Thoracic aorta (tissue), 2 donors: ENCODE measurements at places on chromosomes 11 and 22.

DNA sequence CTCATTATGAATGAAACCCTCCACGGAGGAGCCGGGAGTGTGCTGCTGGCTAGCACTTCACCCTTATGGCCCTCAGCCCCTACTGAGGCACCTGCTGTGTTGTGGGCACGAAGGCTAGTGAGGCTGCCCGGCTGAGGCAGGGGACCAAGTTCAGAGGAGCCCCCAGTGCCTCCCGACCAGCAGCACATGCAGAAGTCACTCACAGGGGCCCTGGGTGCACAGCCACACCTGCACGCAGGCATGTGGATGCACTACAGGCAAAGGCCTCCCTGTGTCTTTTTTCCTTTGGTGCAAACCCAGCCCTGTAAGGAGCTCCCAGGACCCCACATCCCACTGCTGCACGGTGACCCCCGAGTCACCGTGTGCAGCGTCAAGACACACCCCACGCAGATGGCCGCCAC is 261.5 kb downstream of the BRD1 start:
- DNase-seq = no peak

GRCh38 chr22:43275545-43276317 is 67.4 kb downstream of the SCUBE1 start:
- no peak for DNase-seq

- DNase-seq = no peak
These were observed 19.2 kb downstream of the EMID1 start for GRCh38 chr22:29224859-29225410.

- DNase-seq = no peak
These were observed 122.7 kb upstream of the SESN3 start for GRCh38 chr11:95353706-95354105.

DNA sequence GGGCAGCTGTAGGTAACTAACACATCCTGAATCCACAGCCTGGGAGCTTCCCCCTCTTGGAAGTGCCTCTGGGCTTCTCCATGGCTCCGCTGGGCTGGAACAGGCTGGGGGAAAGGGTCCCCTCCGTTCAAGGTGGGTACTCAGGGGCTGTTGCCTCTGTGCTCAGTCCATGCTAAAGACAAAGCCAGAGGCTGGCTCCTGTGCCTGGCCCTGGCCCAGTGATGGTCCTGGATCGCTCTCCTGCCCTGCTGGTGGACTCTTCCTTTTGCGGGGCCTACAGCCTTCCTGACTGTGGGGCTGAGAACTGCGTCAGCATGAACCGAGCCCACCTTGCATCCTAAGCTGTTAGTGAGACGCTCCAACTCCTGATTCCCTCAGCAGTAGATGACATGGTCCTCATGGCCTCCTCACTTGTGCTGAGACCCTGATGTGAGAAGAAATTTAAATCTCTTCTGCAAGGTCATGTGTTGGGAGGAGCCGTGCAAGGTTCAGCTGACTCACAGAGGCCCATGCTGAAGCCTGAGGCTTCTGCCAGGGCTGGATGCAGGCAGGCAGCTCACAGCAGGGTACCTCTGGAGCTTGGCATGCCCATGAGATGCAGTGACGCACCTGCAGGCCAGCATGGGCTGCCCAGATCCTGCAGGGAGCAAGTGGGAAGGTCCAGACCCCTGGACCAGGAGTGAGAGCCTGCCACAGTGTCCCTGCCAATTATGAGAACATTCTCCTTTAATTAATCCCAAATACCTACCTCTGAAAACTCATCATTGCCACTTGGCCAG is 1285.5 kb downstream of the TBC1D22A start:
- DNase-seq = no peak

DNA sequence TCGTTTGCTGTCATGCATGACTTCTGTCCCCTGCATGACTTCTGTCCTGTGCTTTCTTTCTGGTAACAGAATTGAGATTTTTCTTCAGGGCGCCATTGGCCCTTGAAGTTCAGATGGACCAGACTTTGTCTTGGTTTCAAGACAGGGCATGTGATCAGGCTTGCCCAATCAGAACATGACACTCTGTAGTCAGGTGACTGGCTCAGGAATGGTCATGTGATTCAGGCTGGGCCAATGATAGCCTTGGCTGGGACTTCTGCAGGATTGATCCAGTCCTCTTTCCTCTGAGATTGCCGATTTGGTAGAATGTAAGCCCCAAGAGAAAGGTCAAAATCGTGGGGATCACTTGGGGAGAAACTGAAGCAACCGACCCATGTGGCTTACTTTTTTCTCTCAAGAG is 90.5 kb upstream of the ALX4 start:
- DNase-seq = no peak

- DNase-seq = no peak
These were observed 261.1 kb downstream of the SBF2 start for GRCh38 chr11:10032935-10033334.
